ENCODE measurements at places on chromosomes 1 and 21.
A peak's percentile ranks its signal among the peaks of the same experiment; 100 is the strongest.

DNA sequence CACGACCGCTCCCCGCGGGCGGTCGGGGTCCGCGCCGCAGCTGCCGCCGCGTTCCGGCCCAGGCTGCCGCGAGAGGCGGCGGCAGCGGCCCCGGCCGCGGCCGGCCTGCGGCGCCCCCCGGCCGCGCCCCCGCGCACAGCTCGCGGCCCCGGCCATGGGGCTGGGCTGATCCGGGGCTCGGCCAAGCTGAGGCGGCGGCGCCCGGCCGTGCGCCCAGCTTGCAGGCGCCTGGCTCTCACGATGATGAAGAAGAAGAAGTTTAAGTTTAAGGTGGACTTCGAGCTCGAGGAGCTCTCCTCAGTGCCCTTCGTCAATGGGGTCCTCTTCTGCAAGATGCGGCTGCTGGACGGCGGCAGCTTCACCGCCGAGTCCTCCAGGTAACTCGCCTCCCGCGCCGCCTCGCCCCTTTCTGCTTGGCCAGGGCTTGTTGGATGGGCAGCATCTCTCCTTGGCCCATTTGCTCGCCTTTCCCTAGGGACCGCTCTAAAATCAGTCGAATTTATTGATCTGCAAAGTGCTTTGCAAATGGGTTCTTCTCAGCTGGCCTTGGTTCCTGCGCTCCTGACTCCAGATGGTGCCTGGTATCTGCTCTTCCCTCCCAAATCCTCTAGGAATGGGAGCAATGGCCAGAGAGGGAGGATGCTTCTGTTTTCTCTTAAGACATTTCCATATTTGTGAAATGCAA, 431 bp downstream of the EEIG2 start:
- DNase-seq: peak; percentile 4

DNA sequence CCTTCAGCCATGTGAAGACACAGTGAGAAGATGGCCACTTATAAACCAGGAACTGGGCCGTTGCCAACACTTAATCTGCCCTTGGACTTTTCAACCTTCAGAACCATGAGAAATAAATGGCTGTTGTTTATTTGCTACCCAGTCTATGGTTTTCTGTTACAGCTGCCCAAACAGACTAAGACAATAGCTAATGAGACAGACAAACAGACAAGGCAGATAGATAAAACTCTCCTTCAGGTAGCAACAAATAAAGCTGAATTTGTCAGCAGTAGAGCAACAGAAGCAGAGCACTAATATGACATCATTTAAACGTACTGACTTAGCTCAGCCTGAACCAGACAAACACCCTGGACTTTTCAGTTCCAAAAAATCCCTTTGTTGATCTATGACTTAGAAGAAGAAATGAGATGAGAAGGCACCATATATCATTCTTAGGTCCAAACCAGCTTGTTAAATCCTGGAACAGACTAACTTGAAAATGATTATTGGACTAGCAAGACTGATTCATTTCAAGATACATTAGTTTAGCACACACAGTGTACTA, 27.0 kb downstream of the ZZZ3 start:
- no peak for DNase-seq

DNA sequence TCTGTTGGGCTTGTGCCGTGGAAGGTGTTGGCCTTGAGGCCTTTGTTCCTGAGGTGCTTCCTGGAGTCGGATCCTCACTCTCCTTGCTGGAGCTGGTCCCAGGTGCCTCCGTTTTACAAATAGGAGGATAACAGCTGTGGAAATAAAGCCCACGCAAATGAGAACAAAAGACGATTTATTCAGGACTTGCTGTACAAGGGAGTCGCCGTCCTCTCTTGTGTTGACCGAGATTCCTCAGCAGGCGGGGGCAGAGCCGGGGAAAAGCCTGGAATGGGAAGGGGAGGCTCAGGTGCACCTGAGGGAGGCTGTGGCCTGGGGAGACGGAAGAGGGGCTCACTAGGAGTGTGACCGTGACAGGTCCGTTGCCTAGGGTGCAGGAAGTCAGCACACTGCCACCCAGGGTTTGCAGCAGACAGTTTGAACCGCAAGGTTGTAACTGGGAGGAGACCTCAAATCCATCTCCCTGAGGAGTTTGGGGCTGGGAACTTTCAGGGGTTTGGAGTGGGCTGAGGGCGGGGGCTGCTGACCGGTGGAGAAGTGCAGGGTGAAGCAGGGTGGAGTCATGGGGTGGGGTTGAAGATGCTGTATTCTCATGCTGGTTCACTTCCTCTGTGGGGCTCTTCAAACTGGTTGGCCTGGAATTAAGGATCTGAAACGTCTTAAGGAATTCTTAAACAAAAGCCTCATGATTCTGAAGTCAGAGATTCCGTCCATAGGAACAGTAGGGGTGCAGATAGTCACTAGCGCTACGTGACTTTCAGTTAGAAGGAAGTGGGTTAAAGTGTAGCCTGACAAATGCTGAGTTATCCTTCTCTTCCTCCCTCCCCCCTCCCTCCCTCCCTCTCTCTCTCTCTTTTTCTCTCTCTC, 2.6 kb upstream of the CSTB start:
- DNase-seq: no peak

GRCh38 chr1:155307247-155307740, 1.4 kb upstream of the FDPS start:
- no peak for DNase-seq

GRCh38 chr1:48391926-48392325, 80.1 kb downstream of the SPATA6 start:
- DNase-seq: no peak
